ENCODE measurements at places on chromosomes 11 and 22. TPM values are rescaled to one million over a fixed set of nuclear protein-coding genes. Genes with fewer than 3 reads are reported as not detected.

VSIG10L2 gene
- not detected for total RNA-seq

MCAT gene
- total RNA-seq, result 29.5 TPM

CARD16 gene
- total RNA-seq, result 5.5 TPM

ADAMTS8 gene
- total RNA-seq, result not detected

ENTHD1 gene
- total RNA-seq, result not detected

NDUFV1 gene
- total RNA-seq, result 284 TPM

MACROD1 gene
- 33.2 TPM for total RNA-seq

MS4A15 gene
- total RNA-seq, result not detected

TMEM25 gene
- 26.8 TPM for total RNA-seq

GAB4 gene
- total RNA-seq, result not detected

MRPL11 gene
- 73.6 TPM for total RNA-seq

SLC22A9 gene
- total RNA-seq, result not detected

OR5A1 gene
- not detected for total RNA-seq

C11orf21 gene
- total RNA-seq, result not detected

OR52I1 gene
- not detected for total RNA-seq

OR52A1 gene
- not detected for total RNA-seq

FGF3 gene
- not detected for total RNA-seq

CRYBB3 gene
- total RNA-seq, result not detected

Measured in hair follicular keratinocyte (primary cell).